Fibroblast of villous mesenchyme (primary cell): ENCODE measurements at places on chromosomes 11 and 22.

- no peak for DNase-seq
These were observed 931.1 kb upstream of the TENM4 start for GRCh38 chr11:80371931-80372330.

- DNase-seq = no peak
These were observed 534.2 kb downstream of the TBC1D22A start for GRCh38 chr22:47296405-47297260.

- DNase-seq = peak; percentile 26
These were observed 8.8 kb upstream of the PDE3B start for GRCh38 chr11:14634813-14635212.

GRCh38 chr11:45881708-45882368 lies 3.6 kb upstream of the MAPK8IP1 start:
- DNase-seq = peak; percentile 16

- DNase-seq = no peak
These were observed 28.8 kb downstream of the VSTM5 start for GRCh38 chr11:93821617-93822016.

- DNase-seq = peak; percentile 64
These were observed 627 bp downstream of the JRKL start for GRCh38 chr11:96390488-96390792.

GRCh38 chr11:70030412-70030811 lies 47.7 kb upstream of the ANO1 start:
- no peak for DNase-seq

DNA sequence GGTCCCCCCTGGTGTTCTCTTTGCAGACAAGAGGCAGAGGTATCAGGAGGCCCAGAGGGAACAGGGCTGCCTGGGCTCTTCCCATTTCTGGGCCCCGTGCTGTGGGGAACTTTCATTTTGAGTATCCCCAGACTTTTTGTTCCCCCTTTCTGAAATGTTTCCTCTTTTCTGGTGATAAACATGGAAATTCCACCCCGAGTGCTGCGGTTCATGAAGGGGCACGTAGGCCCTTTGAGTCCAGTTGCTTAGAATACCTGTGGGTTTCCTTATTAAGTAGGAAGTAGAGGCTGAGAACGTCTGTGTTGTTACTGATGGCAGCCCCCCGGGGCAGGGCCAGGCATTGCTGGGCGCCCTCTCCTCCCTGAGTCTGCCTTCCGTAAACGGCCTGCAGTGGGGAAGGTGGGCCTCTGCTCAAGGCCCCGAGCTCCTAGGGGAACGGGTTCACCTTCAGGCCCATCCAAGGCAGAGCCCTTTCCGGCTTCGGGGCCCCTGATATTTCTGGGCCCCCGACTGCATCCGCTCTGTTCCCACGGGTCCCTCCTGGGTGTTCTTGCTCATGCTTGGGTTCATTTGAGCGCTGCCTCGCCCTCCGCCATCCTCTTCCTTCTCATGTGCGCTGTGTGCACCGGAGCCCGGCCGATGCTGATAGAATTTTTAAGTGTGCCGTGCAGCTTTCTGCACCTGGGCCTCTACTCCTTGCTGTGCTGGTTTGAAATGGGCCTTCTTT lies 12.0 kb downstream of the TBC1D22A start:
- DNase-seq = no peak

GRCh38 chr11:76674517-76675400 lies 4.2 kb upstream of the LRRC32 start:
- DNase-seq = no peak

DNA sequence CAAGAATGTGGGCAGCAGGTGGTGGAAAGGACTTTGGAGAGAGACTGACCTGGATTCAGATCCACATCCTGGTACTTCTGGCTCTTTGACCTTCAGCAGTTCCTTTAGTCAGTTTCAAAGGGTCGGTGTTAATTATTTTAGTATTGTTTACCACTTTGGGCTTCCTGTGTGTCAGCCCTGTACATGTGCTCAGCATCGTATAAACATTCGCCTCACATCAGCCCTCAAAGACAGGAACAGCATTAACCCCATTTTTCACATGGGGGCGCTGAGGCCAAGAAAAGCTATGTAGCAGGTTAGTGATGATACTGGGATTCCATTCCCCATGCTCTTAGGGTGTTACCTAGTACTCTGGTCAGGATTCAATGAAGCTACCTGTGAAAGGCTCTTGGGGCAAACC lies 72.1 kb upstream of the YWHAH start:
- peak; percentile 14 for DNase-seq

DNA sequence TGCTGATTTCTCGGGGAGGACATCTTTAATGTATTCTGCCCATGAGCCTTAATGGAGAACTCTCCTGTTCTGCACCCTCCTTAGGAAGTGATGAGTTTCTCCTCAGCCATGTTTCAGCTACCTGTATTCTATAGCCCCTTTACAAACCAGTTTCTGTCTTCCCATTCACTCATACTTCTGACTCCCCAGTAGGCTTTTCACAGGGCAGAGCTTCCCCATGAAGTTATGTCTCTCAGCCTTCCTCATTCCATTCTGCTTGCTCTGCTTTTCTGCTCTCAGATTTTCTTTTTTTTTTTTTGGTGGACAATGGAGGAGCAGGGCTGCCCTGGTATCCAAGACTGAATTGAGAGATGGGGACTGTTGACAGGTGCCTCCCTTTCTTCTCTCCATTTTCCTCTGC lies 4.3 kb upstream of the OR52R1 start:
- no peak for DNase-seq

GRCh38 chr22:43088627-43088983 lies 586 bp downstream of the TTLL1 start:
- DNase-seq = no peak

- DNase-seq = no peak
These were observed 18.0 kb downstream of the TBRG1 start for GRCh38 chr11:124640666-124641065.

GRCh38 chr22:49494555-49494954 lies 333.1 kb downstream of the BRD1 start:
- DNase-seq = no peak

DNA sequence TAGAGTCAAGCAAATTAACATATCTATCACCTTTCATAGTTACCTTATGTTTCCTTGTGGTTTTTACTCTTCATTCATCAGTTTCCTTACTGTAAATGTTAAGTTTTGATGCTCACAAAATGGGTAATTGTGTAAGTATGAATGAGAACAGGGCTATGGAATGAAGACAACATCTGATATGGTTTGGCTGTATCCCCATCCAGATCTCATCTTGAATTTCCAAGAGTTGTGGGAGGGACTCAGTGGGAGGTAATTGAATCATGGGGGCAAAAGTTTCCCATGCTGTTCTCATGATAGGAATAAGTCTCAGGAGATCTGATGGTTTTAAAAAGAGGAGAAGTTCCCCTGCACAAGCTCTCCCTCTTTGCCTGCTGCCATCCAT lies 107.6 kb downstream of the CCDC34 start:
- DNase-seq = peak; percentile 8

- peak; percentile 77 for DNase-seq
These were observed 46.1 kb upstream of the HSPA8 start for GRCh38 chr11:123107945-123108495.

- no peak for DNase-seq
These were observed 60.9 kb downstream of the GRIA4 start for GRCh38 chr11:105670811-105671210.

DNA sequence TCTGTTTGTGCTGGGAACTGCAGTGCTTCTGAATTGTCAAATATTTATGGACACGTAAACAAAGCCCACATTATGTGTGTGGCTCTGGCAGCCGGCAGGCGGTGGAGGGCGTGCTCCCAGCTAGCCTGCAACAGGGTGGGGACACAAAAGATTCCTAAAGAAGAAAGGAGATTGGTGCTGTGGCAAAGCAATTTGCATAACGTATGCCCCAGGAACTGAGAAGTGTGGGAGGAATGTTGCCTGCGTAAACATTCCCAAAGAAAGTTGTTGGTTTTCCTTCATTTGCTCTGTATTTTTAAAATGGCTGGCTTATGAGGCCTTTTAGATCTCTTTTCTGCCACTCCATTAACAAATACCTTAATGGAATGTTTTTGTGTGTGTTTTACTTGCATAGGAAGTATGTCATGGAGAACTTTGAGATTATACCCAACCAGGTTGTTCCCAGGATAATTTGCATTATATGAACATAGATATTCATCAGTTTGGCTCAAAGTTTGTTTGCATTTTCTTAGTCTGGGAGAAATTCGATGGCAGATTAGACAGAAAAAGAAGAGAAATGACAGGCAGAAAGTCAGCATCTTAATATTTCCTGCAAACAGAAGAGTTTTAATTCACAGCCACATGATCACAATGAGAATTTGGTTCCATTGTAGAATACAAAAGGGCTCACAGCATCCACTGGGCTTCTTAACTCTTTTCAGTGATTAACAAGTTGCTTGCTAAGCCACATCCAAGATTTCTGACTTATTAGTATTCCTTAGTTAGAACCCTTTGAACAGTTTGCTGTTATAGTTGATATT lies 41.8 kb upstream of the DLAT start:
- DNase-seq = peak; percentile 92

GRCh38 chr11:134609361-134610115 lies 197.5 kb upstream of the B3GAT1 start:
- no peak for DNase-seq

DNA sequence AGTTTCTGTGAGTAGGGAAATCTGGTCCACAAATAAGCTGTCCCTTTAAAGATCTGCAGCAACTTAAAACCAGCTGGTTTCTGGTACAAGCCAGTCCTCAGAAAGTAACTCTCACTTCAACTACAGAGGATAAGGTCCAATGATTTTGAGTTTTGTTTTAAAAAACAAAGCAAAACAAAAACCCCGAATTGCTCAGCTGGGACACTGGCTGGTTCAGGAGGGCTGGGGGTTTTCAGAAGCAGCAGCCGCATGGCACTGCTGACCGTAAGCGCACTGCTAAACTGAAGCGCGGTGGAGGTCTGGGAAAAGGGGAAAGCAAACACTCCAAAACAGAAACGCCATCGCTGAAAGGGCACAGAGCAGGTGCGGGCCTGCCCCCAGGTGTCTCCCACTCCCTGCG lies 59.7 kb downstream of the MICAL3 start:
- no peak for DNase-seq

- no peak for DNase-seq
These were observed 30.1 kb downstream of the GRAMD4 start for GRCh38 chr22:46650078-46650810.

- DNase-seq = no peak
These were observed 7.8 kb downstream of the CLMP start for GRCh38 chr11:123187248-123187647.

- no peak for DNase-seq
These were observed 17.4 kb upstream of the GLYATL1 start for GRCh38 chr11:58921778-58922390.

DNA sequence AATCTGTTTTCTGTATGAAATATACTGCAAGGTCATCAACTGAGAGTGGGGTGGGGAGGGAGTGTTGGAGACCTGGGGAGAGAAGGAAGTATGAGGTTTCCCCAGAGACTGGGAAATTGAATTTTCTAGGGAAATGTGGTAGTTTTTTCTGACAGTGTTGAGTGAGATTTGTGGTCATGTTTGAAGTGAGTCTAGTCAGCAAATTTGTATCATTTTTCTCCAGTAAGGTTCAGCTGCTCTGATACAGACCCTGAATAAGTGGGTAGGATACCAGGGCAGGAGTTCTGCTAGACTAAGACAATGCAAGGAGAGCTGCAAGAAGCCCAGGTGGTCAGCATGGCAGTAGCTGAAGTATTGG lies 112.0 kb downstream of the PKNOX2 start:
- no peak for DNase-seq

DNA sequence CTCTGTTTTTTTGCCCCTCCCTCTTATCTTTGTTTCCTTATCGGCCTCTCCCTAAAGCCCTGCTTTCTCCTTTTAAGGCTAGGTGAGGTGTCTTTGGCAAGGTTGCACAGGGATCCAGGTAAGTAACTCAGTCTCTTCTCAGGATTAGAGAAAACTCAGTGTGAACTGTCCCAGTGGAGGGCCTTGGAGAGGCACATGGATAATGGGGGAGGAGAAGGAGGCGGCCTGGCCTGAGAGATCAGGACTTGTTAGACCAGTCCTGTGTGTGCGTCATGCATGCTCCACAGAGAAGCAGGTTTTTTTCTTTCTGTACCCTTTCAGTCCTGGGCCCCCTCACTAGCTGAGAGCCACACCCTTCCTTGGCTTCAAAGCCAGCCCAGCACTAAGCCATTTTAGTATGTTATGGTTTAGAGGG lies 19.9 kb downstream of the CTNND1 start:
- DNase-seq = peak; percentile 51

GRCh38 chr22:50183141-50183971 lies 2.4 kb upstream of the TRABD start:
- DNase-seq = no peak

- no peak for DNase-seq
These were observed 407.8 kb upstream of the NARS2 start for GRCh38 chr11:78982473-78982872.

GRCh38 chr11:16526947-16527346 lies 170.6 kb upstream of the SOX6 start:
- no peak for DNase-seq

DNA sequence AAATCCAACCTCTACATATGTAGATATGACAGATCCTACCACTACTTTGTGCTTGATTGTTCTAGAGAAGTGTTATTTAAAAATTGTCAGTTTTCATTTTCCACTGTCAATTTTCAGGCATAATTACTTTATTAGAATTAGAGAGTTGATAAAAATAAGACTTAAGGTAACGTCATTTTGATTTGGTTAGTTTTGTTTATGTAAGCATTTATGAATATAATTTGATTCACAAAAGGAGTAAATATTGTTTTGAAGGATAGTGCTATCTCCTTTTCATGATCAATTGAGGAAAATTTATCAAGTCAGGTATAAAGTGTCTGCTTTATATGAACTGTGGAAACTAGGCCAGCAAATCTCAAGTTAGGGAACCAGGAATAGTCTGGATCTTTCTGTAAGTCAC lies 42.6 kb upstream of the PITPNB start:
- no peak for DNase-seq

GRCh38 chr11:119000906-119001305 lies 3.0 kb downstream of the CENATAC start:
- no peak for DNase-seq

GRCh38 chr22:45905924-45906865 lies 70.8 kb downstream of the WNT7B start:
- DNase-seq = peak; percentile 64

GRCh38 chr11:56782167-56782847 lies 33.8 kb upstream of the OR9G4 start:
- DNase-seq = no peak

DNA sequence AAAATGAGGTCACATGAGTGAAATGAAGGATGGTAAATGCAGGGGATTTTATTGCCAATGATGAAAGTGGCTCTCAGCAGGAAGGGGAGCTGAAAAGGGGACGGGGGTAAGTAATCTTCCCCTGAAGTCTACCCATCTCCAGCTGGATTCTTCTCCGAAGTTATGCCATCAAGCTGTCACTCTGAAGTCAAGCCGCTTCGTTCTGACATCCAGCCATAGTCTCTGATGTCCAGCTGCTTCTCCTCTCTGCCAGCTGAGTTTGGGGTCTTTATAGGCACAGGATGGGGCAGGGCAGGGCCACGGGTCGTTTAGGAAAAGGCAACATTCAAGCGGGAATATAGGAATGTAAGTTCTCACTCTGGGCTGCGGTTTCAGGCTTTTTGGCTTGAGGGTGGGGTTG lies 181.9 kb upstream of the ANO3 start:
- DNase-seq = no peak

DNA sequence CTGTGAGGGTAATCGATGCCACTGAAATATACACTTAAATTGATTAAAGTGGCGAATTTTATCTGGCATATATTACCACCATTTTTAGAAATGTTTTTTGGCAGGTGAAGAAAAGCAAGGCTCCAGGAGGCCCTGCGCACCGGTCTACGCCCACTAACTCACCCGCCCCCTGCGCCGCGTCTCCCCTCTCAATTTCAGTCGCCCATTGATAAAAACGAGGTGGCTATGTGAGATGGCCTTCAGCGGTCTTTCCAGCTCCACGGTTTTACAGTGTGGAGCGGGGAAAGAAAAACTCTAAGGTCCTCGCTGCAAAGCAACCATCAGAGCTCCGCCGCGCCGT lies 602 bp upstream of the AQP11 start:
- DNase-seq = no peak
